Pons (tissue), 1 donor: ENCODE measurements at places on chromosomes 7 and 10.

GRCh38 chr7:139049936-139050335 is 14.1 kb upstream of the ZC3HAV1L start:
- no peak for DNase-seq

DNA sequence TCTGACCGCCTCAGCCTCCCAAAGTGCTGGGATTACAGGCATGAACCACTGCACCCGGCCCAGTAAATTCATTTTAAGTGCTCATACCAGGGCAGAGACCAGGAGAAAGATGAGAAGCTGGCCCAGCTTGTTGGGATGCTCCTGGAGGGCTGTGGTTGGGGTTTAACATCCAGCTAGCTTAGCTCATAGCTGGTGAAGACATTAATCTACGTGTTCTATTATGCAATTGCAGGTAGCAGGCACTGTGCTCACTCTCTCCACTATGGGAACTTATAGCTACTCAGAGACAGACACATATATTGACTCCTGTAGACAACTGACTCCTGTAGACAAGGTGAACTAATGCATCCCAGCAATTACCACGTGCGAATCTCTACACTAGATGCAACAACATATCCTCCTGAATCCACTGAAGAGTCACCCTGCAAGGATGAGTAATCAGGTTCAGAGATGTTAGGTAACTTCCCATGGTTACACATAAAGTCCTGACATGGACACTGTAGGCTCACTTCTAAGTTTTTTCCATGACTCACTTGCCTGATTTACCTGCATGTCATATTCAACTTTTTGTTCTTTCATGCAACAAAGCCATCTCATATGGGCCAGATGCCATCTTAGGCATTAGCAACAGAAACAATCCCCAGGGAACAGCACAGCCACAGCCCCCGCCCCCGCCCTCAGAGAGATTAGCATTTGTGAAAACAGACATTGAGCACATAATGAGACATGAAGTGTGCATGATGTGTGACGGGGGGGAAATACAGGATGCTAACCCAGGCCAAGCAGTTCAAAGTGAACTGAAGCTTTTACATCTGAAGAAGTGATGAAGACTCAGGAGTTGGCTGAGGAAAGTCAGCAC is 37.2 kb downstream of the ERLIN1 start:
- DNase-seq, result no peak

DNA sequence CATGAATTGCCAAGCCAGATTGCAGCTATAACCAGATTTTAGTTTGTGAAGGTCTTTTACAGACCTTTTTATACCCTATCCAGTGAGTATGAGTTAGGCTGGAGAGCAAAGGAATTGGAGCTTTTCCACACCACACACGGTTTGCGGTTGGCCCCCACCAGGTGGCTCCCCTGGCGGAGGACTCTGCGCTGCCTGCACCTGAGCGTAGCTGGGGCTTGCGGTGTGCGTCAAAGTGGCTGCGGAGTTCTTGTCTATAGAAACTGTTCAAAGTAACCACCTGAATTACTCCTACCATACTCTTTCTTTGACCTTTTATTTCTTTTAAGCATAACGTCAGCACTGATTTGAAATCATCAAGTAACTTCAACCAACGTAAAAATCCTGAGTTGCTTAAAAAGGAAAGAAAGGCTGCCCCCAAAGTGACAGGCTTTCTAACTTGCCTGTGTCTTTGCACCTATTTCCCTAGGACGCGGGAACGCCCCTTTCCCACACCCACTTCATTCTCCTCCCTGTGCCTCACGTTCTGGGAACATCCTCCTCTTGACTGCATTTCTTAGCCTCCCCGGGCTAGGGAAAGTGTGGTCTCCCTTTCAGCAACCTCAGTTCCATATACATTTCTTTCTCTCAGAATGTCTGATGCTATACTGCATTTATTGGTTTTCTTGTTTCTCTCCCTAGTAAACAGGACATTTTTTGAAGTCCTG is 47.6 kb upstream of the TMEM72 start:
- no peak for DNase-seq

- DNase-seq, result no peak
Measured at GRCh38 chr10:49186613-49187012, 1.6 kb downstream of the TMEM273 start.

GRCh38 chr7:77403957-77404356 is 12.2 kb downstream of the GSAP start:
- no peak for DNase-seq

DNA sequence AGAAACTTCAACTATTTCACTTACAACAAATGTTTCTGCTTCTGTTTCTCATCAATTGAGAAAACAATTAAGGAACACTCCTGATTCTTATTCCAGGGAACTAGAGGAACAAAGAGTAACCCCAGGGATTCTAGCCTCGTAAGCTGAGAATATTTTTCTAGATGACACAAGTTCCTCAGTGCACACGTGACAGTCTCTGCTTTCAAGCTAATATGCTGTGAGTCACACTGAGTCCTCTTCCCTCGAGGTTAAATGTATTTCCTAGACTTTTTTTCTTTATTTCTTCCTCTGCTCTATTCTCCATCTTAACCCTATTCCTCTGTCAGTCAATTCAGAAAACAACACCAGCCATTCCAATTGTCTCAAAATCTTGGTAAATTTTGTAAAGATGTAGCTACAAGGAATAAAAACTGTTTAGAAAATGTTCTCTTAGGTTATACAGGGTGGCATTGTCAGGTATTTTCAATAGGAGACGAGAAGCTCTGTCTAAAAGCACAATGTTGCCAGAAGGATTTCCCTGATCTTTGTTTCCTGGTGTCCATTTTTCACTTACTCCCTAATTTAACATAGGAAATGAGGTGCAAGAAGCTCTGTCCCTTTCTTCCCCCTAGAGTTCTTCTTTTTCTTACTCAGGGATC is 5.8 kb upstream of the C1GALT1 start:
- DNase-seq, result peak; percentile 53

DNA sequence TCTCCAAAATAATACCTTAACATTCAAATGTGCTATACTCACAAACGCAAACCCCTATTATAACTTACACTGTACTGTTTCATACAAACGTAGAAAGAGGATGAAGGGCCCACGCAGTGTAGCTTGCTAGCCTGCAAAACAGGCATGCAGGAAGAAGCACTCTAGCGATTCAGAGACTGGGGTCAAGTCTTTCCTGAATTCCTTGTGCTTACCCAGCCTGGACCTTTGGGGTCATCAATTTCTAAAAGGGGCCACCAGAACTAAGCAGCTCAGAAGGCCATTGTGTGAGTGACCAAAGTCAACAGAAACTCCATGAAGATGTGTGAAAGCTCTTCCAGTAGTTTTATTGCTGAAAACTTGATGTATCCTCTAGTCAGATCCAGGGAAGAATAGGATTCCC is 111.9 kb downstream of the SVIL start:
- no peak for DNase-seq

GRCh38 chr7:4212376-4212775 is 469.7 kb upstream of the FOXK1 start:
- no peak for DNase-seq

DNA sequence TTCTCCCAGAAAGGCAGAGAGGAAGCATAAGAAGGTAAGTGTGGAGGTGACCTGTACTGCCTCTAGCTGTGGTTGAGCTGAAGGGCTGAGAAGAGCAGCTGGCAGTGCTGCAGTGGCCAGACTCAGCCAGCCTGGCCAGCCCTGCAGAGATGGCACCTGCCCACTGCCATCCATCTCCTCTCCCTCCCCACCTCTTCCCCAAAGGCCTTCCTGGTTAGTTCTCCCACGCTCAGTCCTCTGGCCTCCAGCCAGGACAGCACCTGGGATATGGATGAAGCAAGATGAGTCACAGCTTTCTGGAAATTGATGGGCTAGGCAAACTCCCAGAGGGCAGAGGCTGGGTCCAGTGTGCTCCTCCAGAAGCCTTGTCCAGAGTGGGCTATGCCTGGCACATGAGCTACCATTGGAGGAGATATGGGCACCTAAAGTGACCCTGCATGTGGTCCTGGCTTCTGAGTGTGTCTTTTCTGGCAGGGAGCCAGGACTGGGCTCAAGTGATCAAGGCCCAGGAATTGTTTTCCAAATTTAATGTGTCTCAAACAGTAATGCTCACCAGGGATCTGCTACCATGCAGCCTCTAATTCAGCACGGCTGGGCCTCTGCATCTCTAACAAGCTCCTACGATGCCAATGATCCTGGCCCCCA is 81.0 kb upstream of the CACUL1 start:
- peak; percentile 17 for DNase-seq

GRCh38 chr10:132449051-132449810 is 52.2 kb downstream of the PWWP2B start:
- DNase-seq, result no peak

DNA sequence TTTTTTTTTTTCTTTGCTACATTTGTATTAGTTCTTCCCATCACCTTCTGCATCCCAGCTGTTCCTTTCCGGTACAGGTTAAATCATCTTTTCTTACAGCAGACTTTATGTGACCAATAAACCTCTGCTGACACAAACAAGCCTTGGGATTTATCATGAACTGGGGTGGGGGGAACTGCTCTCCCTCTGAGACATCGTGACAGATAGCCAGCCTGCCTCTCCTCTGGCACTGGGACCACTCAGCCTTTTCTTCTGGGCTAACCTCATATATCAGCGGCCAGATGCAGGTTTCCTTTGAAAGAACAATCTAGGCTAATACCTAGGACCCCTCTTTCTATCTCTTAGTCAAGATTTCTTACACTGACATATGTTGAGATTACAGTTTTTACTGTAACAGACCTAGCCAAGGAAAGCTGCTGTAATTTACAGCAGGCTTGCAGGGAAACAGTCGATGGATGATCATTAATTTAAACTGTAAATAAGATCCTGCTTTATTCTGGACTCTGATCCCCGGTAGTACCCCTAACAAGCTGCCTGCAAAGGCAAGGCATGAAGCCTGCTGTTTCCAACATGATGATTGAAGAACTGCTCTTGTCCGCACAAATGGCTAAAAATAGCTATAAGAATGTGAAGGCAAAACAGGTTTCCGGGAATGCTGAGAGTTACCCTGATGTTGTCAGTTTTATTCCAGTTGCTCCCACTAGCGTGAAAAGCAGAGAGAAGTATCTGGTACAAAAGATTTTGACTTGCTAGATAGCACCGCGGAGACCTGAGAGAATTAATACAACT is 338.7 kb downstream of the SORCS1 start:
- no peak for DNase-seq

- DNase-seq, result no peak
Measured at GRCh38 chr10:96683065-96683464, 37.2 kb downstream of the PIK3AP1 start.

DNA sequence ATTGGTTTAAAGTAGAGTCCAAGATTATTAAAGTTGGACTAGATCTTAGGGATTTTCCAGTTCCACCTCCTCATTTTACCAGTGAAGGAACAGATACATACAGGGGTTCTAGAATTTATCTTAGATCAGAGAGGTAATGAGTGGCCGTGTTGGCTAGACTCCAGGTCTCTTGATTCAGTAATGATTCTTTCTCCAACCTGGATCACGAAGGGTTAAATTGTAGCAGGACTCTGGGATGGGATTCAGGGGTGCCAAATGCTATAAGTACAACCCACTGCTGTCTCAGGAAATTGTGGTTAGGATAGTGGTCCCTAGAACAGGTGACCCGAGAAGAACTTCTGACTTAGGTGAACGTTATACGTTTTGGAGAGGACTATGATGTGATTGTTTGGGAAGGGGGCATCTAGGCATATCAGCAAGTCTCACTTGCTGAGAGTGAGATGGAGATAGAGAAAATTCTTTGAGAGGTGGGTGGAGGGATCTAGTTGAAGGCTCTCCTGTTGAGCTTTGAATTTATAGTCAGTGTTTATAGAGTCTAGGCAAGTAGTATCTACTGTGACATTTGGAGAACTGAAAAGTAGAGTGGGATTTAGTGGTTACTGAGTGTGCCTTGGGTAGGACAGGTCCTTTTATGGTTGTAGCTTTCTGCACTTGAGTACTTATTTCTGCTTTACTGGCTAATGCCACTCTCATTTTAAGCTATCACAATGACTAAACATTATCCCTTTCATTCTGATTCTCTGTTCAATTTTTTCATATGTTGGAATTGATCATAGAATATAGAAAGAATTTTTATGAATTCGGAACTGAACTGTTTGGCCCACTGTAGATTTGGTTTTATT is 58.3 kb downstream of the ST7 start:
- no peak for DNase-seq

DNA sequence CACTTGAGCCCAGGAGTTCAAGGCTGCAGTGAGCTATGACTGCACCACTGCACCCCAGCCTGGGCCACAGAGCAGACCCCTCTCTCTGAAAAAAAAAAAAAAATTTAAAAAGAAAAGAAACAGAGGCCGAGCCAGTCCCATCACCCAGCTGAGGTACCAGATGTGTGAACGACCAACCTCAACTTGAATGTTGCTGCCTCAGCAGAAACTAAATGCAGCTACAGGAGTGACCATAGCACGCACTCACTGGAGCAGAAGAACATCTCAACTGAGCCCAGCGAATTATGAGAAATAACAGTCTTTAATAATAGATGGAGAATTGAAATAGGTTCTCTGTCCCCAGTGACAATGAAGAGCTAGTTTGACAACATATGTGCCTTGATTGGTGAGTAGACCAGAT is 53.1 kb upstream of the ST8SIA6 start:
- no peak for DNase-seq

GRCh38 chr7:145382762-145383161 is 546.9 kb upstream of the TPK1 start:
- DNase-seq, result no peak

- peak; percentile 66 for DNase-seq
Measured at GRCh38 chr10:14573666-14574261, 200.9 kb downstream of the FAM107B start.

GRCh38 chr10:17199351-17199804 is 2.1 kb downstream of the TRDMT1 start:
- DNase-seq, result no peak

- DNase-seq, result no peak
Measured at GRCh38 chr10:5737352-5737751, 52.7 kb downstream of the TASOR2 start.

DNA sequence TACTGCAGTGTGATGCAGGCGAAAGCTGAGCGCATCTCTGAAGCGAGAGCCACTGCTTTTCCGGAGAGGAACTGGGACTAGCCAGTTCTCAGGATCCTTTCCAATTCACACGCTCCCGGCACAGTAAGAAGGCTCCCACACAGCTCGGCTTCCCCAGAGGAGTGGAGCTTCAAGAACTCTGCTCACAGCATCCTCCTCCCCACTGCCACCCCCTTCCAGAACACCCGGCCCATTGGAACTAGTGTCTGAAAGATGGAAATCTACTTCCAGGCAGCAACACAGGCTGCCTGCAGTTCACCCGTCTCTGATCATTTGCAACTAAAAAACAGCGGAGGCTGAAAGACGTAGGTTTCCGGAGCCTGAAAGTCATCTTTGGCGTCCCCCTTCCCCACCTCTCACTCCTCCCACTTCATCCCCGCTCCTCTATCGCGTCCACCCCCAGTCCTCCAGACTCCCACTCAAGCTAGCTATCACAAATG is at the start of gene DGKB:
Gene DGKB (minus strand): TSS at position 163 of the 479 bp plus-strand sequence.
- DNase-seq, result peak; percentile 40

GRCh38 chr7:73932364-73932763 is 71.4 kb downstream of the TMEM270 start:
- no peak for DNase-seq

DNA sequence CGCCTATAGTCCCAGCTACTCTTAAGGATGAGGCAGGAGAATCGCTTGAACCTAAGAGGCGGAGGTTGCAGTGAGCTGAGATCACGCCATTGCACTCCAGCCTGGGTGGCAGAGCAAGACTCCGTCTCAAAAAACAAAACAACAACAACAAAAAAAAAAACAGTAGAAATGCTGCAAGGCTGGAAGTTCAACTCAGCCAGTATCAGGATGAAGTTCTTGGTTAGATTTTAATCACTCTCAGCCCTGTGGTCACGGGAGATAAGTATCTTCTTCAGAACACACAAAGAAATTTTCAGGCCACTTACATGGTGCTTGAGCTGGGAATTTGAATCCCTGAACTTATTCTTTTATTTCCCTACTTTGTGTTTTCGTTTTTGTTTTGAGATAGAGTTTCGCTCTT is 120.4 kb downstream of the MARCHF5 start:
- DNase-seq, result no peak
